ENCODE measurements at places on chromosomes 16 and 17.

DNA sequence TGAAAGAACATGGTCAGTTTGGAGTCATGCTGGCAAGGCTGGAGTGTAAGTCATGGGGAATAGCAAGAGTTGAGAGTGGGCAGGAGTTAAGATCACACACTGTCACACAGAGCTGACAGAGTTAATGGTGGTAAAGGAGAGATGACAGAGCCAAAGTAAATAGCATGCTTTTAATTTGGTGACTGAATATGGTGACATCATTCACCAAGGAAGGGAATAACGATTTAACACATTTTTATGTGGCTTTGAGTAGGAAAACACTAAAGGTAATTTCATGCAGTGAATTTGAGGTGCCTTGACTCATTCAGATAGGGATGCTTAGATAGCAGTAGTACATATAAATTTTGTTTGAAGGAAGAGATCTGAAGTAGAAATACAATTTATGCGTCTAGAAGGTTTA, 42.1 kb downstream of the SYNRG start:
- no peak for DNase-seq

- DNase-seq = no peak
Observed at GRCh38 chr16:82672676-82673075, 45.9 kb downstream of the CDH13 start.

- DNase-seq = no peak
Observed at GRCh38 chr16:23131436-23131835, 17.8 kb downstream of the USP31 start.

DNA sequence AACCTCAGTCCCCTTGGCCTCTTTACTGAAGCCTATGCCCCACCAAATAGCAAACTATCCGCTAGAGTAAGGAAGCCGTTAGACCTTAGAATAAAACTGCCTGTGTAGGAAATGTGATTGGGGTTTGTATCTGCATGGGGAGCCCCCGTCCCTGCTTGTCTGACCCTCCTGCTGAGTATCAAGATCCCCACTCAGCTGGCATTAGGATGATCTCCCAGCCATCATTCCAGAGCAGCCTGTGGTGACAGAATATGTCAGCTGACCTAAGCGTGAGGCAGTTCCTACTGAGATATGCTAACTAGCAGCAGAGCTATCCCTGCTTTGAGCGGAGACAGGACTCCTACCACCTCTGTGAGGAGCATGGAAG, 645 bp upstream of the GFOD2 start:
- DNase-seq = no peak

- DNase-seq = no peak
Observed at GRCh38 chr17:75402026-75402425, 3.5 kb downstream of the GRB2 start.

DNA sequence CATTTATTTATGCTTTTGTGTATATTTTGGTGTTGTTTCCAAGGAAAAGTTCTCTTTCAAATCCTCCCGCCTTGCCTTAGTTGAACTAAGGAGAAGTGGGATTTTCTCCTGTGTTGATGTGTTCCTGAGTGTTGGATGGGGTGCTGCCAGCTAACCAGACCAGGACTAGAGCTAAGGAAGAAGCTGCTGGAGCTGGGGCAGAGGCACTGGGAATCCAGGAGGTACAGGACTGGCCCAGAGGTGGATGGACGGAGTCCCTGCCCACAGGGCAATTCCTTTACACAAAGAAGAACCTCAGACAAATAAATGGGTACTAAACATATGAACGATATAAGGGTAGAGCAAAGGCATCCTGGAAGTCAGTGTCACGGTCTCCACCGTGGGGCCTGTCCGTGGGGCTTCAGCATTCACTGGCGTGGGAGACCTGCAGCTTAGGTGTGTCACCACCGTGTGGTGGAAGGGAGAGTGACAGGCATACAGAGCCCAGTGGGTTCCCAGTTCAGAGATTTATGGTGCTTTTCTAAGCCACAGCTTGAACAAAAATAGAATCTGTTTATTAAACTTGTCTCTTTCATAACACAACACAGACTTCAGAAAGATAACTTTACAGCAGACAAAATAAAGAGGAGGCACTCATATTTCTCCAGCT, 270.7 kb downstream of the NTN1 start:
- DNase-seq = peak; percentile 27

Measured in activated CD4-positive, alpha-beta T cell treated with anti-CD3 and anti-CD28 coated beads, Interleukin-2, amount 50 U/mL, for 1 hour (primary cell).